ENCODE measurements at places on chromosomes 11 and 22.

DNA sequence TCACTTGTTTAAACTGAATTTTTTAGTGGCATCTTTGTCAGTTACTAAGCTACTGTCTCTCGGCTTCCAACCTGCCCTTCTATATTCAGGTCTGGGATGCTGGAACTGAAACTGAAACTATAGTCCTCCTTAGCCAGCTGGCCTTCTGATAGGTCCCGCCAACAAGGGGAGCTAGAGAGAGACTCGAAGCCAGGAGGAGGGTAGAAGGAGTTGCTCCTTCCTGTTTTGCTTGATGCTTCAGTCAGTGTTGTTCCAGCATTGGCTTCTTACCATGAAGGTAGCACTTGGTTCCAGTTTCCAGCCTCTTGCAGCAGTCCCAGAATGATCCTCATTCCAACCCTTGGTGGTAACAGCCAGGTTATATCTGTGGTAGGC lies 32.9 kb upstream of the HORMAD2 start:
- DNase-seq: no peak

DNA sequence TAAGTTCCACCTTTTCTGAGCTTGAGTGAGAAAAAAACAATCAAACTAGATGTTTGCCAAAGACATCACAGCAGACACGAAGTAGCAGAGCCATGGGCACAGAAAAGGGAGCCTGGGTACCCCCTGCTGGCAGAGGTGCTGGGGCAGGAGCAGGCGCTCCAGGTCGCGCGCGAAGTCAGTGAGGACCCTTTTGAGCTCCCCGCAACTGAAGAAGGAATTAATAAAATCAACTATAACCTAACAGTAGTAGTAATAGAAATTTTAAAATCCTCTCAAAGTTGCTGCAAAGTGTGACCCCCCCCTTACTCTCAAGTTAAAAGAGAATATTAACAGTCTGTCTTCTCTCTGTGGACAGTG lies 20.0 kb upstream of the PARVB start:
- no peak for DNase-seq

DNA sequence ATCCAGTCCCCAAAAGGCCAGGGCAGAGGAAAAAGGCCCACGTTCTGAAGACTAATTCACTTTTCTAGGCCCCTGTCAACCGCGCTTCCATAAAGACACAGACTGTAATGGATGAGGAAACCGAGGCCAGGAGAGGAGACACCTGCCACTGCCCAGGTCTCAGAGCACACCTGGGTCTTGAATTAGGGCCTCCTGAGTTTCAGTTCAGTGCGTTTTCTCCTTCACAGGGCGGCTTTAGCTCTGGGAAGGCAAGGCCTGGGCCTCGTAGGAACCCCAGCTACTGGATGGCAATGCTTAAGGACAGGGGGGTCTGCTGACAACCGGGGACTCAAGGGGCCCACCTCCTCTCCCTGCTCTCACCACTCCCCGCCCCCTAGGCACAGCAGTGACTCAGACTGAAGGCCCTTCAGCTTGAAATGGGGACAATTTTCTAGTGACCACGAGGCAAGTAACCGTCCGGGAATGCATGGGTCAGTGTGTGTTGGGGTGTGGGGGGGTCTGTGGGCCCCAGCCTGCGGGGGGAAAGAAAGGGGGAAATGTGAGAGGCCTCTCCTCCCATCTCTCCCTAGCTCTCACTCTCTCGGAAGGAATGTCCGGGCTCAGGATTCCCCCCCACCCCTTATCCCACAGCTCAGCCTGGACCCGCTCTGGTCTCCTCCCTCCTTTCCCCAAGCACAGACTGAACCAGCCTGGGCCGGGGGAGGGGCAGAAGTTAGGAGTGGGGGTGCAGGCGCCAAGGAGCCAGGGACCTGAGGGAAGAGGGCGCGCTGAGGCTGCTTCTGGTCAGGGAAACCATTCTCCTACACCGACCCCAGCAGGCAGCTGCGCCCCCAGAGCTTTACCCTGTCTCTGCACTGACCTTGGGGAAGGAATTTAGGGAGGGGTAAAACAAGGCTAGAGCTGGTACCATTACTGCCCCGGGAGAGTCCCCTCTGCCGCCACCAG lies 17.2 kb downstream of the CREB3L1 start:
- no peak for DNase-seq

DNA sequence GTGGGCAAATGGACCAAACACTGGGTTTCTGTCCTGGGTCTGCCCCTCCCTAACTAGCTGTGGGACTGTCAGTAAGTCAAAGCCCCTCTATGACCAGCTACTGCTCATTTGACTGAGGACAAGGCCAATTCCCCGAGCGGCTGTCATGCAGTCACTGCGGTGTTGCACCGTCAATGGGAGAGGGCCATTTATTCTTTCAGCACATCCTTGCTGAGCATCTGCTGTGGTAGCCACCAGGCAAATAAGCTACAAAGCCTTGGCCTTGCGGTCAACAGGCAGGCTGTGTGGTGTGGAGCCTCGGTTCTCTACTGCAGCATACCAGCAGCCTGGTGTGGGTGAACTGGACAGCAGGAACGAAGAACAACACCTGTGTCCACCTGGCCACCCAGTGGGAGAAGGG lies 25.8 kb upstream of the SERPIND1 start:
- DNase-seq: no peak

DNA sequence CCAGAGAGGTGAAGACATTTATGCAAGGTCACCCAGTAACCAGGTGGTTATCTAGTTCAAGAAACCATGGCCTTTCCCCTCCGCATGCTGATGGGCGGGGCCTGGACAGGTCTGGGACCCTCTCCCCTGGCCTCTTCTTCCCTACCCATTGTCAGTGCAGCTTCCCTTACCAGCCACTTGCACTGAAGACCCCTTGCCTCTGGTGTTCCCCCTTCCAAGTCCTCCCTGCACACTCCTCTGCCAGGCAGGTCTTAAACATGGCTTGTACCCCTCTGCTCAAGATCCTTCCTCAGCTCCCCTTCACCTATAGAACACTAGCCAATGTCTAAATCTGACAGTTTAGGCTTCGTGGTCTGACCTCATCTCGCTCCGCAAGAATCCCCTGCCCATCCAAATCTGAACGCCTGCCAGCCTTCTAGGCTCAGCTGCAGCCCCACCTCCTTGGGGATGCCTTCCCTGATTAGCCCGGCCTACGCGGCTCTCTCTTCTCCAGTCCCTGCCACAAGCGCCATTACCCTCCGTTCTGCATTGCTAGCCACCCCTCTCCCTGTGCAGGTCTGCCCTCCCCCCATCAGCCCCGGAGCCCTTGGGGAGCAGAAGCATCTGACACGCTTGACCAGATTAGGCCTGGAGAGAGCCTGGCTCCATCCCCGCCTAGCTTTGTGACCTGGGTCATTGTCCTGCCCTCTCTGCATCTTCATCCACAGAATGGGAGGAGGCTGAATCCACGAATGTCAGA lies 213.8 kb downstream of the DSCAML1 start:
- DNase-seq: no peak

DNA sequence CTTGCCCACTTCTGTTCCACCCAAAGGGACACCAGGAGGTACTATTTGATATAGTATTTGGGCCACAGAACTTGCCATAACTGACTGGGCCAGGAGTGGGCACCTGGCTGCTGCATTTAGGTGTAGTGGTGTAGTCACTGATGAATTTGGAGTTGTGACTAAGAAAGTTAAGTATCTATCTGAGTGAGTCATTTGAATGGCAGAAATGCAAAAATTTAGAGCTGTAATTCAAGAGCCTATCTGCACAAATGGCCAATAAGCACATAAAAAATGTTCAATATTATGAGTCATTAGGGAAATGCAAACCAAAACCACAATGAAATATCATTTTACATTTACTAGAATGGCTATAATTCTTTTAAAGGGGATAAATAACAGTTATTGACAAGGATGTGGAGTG lies 14.7 kb downstream of the GLYATL2 start:
- DNase-seq: no peak
